ENCODE measurements at places on chromosomes 1 and 21.

DNA sequence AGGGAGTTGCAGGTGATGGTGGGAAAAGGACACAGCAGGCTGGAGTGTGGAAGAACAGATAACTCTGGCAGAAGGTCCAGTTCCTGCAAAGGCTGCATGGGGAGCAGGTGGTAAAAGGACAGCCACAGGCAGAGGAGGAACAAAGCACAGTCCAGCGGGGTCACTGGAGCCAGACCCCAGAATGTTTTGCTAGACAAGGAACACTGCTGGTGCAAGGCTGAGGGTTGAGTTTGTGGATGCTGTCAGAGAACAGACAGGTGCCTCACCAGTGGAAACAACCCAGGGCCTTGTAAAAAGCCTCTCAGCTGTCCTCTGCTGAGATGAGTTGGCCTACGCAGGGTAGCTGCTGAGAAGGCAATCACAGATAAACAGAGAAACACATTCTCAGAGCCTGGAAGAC, 101.7 kb downstream of the SSBP3 start:
- DNase-seq, result no peak

- DNase-seq, result no peak
These were observed 4.6 kb downstream of the CD244 start for GRCh38 chr1:160858097-160858496.

DNA sequence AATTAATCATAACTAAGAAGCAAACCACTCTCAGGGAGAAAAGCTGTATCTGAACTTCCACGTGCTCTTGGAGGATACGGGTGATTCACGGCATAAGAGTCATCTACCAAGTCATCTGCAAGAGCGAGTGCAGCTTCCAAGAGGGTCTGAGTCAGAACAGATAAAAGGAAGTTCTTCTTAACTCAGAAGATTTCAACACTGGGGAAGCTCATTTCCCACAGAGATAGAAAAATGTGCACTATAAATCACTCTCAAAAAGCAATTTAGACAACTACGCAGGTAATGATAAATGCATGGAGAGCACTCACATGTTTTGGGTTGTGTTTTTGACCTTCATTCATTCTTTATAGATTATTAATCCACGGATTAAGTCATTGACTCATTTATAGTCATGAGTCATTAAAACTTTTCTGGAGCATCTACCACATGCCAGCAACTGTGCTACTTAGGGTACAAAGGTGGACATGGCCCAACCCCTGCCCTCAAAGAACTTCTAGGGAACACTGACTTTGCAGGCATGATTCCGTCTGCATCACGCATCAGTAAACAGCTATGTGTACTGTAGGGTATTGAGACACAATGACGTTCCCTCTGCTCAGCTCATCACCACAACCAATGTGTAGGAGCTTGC, 20.8 kb downstream of the KCNJ15 start:
- no peak for DNase-seq

DNA sequence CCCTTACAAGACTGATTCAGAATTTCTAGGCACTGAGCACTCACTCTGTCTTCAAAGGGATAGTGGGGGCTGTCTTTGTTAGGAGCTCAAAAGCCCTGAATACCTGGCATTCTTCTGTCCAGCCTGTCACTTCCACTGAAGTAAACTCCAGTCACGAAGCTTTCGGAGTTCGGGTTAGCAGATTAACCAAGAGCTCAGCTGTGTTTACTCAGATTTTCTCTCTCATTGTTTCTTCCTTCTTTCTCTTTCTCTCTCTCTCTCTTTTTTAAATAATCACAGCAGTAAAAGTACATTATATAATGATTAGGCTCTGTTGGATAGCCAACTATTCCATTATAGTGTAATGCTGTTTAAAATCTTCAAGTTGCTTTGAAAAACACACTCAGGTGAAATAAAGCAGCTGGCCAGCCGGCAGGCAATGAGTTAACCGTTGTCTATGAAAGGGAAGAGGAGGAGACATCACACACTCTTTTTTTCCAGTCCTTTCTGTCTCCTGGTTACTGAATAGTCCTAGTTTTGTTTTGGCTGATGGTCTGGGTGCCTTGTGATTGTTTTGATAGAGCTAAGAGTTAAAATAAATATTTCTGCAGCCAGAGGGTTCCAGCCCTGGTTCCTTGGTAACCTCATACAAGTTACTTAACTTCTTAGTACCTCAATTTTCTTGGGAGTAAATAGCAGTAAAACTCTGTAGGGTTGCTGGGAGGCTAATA, 89.8 kb downstream of the ADSS2 start:
- DNase-seq, result no peak

DNA sequence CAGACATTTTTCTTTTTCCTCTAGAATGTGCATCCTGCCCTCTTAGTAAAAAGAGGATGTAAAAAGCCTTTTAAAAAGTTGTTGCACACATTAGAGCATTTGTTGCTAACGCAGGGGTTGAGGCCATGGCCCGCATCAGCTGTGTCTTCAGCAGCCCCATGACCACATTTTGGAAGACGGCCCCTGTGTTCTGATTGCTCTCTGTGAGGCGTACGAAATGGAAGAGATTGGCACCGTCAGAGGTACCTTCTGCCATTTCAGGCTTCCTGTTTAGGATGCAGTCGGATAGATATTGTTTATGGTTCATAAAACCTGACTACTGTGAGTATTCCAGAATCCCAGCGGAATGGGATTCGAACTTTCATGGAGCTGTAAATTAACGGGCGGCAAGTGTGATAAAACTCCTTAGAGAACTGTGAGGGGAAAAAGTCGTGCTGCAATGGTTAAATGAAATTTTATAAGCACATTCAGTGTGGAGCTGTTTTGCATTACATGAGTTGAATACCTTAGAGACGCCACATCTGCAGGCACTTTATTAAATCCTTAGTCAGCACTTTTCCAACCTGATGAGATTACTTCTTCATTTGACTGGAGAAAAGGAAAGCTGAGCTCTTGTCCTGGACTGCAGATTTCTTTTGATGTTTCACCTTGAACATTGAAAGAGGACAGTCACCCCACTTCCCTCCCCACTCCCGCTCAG, 273.9 kb downstream of the TM2D1 start:
- no peak for DNase-seq

DNA sequence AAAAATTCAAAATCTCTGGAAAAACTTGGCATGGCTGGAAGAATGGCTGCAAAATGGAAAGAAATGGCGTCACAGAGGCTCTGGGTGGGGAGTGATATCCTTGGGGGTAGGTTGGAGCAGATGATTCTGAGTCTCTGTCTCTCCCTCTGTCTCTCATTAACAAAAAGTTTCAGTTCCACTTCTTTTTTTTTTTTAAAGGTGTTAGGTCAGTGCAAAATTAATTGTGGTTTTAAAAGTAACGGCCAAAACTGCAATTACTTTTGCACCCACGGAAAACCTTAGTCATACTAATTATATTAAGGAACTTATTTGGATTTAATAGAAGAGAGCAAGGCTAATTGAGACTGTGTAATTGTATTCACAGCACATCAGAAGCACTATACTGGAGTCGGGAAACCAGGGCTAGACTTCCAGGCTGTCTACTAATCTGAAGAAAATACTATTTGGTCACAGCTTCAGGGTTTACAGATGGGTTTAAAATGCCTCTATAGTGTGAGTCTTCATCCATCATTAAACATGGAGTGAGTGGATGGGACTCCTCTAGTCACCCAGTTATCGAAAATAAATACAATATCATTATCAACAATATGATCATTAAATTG, 289.1 kb upstream of the PLD5 start:
- peak; percentile 8 for DNase-seq

GRCh38 chr1:96253246-96254035, 468.1 kb upstream of the PTBP2 start:
- DNase-seq, result no peak

DNA sequence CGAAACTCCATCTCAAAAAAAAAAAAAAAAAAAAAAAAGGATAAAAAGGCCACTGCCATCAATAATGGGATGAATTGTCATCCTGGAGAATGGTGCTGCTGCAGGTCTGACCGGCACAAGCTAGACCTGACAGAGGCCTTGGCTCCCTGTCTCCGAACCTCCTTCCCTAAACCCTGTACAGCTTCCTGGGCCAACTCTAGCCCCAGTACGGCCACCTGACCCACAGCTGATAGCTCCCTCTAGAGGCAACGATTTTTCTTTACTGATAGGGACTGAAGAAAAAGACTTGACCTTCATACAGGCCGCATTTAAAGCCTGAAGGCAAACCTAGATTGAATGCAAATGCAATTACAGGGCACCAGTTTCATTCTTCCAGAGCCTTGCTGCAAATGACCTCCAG, 30.7 kb downstream of the NOL9 start:
- peak; percentile 32 for DNase-seq

GRCh38 chr1:51488372-51489050, 30.6 kb downstream of the EPS15 start:
- DNase-seq, result no peak
